ENCODE measurements at places on chromosomes 1 and 21. TPM values are rescaled to one million over a fixed set of nuclear protein-coding genes. Genes with fewer than 3 reads are reported as not detected.

GRCh38 chr1:28056129-28056925 lies 32.1 kb downstream of the EYA3 start:
- no peak for DNase-seq

DNA sequence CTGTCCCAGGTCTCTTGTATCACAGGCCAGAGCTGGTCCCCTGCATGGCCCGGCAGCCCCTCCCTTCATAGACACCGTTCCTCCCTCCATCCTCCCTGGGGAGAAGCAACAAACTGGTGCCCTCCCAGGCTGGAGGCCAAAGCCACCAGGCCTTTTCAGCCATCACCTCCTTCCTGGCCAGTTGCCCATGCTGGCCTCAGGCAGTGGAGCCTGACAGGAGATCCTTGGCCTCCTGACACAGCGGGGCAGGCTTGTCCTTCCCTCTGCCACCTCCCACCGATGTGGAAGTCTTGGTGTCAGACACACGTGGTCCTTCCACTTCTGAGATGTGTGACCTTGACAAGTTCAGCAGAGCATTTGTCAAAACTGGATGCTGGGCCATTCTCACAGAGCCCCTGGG lies 206.0 kb downstream of the HIVEP3 start:
- no peak for DNase-seq

GRCh38 chr1:6971699-6972098 lies 186.4 kb downstream of the CAMTA1 start:
- no peak for DNase-seq

TNFRSF4 gene
- total RNA-seq: 1.3 TPM

GRCh38 chr1:8425150-8425780 lies 107.4 kb downstream of the SLC45A1 start:
- DNase-seq: no peak
